Mucosa of descending colon (tissue), 3 donors: ENCODE measurements at places on chromosomes 2 and 18. TPM values are rescaled to one million over a fixed set of nuclear protein-coding genes. Genes with fewer than 3 reads are reported as not detected.

Gene CDK15
- 1.4 TPM for total RNA-seq

Gene SLC9A4
- total RNA-seq: not detected

Gene ACADL
- total RNA-seq: 0.19 TPM

Gene ITPRID2
- total RNA-seq: 381 TPM

Gene GALNT3
- 81.0 TPM for total RNA-seq

Gene EPB41L3
- 97.3 TPM for total RNA-seq

Gene TM4SF20
- total RNA-seq: 9.1 TPM

Gene TXNDC2
- not detected for total RNA-seq

Gene CD302
- total RNA-seq: 27.1 TPM

Gene DSG4
- total RNA-seq: not detected

GRCh38 chr2:226483745-226484619 lies 315.6 kb downstream of the IRS1 start:
- no peak for DNase-seq

- no peak for DNase-seq
These were observed 23.7 kb downstream of the TTLL4 start for GRCh38 chr2:218734190-218734975.

DNA sequence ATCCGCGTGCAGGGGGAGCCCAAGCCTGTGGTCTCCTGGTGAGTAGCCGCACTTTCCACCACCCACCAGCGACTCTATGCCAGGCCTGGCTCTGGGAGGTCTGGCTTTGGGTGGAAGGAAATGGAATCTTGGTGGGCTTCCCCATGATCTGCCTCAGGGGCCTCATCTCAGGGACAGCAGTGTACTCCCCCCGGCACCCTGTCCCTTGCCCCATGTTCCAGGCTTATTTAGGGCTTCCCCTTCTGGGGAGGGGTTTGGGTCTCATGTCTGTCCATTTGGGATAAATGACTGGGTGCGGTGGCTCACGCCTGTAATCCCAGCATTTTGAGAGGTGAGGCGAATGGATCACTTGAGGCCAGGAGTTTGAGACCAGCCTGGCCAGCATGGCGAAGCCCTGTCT lies 27.7 kb downstream of the SPEG start:
- no peak for DNase-seq

DNA sequence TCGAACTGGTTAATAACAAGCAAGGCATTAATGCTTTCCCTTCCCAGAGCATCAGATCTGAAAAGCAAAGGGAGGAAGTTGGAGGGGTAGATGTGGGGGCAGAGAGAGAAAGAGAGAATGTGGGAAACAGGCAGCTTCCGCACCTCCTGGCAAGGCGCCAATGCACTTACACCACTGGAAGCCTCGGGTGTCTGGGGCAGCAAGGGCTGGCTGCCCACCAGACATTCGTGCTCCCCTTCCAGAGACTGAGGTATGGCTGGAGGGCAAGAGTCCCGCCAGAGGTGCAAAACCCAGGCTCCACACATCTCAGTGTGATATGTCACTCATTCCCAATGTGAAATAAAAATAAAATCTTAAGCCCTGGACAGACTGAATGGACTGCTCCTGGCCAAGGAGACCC lies 46.4 kb downstream of the TEX51 start:
- DNase-seq: no peak

DNA sequence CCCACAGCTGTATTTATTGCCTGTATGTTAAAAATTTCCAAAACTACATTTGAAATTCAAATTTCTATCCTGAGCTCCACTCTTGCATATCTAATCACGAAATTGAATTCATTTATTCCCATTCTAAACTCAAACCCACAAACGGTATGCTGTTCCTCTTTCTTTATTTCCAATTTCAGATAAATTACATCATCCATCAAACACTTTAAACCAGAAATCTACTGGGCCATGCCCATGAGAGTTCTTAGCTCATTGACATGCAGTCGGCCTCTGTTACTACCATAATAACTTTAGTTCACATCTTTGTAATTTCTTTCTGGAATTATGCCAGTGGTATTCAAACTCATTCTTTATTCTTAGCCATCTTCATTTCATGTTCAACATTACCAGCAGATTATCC lies 100.3 kb downstream of the COL3A1 start:
- no peak for DNase-seq

DNA sequence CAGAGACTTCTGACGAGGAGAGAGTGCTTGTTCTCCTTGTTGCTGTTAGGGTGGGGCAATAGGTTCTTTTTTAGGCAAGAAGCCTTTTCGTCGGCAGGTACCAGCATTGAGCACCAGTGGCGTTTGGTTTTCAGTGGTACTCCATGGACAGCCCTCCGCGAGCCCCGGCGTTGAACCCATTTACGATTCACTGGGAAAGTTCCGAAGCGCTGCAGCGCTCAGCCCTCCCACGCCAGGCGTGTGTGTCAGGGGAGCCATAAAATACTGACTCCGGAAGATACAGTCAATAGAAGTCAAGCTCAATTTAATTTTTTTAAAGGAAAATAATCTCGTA lies 494 bp upstream of the ROCK1 start:
- no peak for DNase-seq

GRCh38 chr2:88170472-88170892 lies 336 bp downstream of the THNSL2 start:
- no peak for DNase-seq

GRCh38 chr2:54061272-54061671 lies 54.1 kb upstream of the ACYP2 start:
- DNase-seq: no peak

DNA sequence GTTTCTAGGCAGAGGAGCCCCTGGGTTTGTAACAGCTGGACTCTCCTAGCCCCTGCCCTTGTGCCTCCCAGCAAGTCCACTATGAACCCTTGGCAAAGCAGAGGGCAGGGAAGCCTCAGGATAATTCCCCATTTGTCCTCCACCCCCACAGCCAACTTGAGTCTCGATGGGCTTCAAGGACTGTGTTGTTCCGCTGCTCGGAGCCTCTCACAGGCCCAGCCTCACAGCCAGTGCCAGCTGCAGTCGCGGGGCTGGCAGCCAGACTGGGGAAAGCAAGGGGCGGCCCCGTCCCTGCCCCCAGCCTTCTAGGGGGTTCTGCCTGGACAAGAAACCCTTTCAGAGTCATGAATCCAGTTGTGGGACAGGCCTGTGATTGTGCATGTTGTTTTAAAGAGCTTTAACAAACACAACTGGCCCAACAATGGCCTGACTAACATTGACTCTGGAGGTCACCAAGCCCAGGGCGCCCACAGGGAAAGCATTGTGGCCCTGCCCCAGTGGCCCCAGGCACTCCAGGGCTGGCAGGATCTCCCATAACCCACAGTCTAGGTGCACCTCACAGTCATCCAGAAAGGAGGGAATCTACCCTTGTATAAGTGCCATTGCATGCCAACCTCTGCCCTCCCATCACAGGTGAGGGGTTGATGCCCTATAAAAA lies 71.8 kb upstream of the DAPL1 start:
- DNase-seq: no peak

DNA sequence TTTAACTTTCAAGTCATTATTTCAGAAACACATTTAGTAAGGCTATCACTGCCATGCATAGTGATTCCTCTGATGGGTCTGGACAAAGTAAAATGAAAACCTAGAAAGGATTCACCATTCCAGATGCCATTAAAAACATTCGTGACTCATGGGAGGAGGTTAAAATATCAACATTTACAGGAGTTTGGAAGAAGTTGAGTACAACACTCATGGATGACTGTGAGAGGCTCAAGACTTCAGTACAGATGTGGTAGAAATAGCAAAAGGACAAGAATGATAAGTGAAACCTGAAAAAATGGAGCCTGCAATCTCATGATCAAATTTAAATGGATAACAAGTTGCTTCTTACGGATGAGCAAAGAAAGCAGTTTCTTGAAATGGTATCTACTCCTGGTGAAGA lies 5.8 kb upstream of the TWSG1 start:
- no peak for DNase-seq

DNA sequence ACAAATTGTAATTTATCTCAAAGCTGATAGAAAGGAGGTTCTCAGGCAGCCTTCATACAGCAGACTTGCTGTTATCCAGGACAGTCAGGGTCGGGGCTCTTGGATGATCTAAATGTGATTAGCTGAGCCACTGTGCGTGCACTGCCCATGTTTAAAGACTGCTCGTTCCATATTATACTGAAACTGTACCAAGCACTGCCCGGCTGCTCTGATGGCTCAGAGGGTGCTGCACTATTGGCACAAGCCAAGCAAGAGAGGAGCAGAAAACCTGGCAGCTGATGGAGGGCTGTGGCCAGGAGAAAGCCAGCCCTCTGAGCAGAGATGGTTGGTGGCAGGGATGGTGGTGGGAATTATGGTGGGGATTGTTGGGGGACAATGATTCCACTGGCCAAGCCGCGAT lies 63.4 kb downstream of the COL6A3 start:
- DNase-seq: no peak

- no peak for DNase-seq
These were observed 3.5 kb downstream of the RNF144A start for GRCh38 chr2:6920743-6921064.

- DNase-seq: no peak
These were observed 186.0 kb upstream of the EPHA4 start for GRCh38 chr2:221758076-221758475.

GRCh38 chr2:232481322-232482140 lies 6.1 kb downstream of the ECEL1 start:
- DNase-seq: peak; percentile 37

GRCh38 chr2:112137516-112138158 lies 548 bp upstream of the FBLN7 start:
- peak; percentile 29 for DNase-seq

DNA sequence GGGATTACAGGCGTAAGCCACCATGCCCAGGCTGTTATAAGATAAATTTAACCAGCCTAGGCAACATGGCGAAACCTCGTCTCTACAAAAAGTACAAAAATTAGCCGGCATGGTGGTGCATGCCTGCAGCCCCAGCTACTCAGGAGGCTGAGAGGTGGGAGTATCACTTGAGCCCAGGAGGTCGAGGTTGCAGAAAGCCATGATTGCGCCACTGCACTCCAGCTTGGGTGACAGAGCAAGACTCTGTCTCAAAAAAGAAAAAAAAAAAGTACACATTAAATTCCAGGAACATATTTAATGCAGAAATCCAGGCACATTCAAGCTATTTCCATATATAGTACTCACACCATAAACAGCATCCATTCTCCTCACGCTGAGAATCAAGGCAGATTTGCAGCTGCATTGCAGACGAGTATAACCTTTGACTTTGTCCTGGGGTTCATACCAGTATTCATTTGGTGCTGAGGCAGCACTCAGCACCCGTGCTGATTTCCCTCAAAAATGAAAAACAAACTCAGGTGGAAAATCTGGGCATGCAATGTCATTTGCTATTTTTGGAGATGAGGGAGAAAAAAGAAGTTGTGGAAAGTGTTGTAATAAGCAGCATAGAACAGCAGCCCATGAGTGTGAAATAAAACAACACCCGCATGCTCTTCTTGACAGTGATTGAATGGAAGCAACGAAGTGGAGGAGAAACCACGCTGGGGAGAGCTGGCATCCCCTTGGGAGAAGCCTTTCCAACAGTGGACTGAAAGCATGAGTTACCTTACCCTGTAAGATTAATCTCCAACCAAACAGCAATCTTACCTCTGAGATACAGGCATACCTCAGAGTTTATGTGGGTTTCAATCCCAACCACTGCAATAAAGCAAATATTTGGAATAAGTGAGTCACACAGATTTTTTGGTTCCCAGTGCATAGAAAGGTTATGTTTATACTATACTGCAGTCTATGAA lies 46.8 kb upstream of the ANXA4 start:
- no peak for DNase-seq

GRCh38 chr18:58043491-58044369 lies at the start of gene NEDD4L:
NEDD4L (plus strand) TSS chr18:58044226; CDS start chr18:58044661, 435 bp downstream.
- DNase-seq: peak; percentile 89

GRCh38 chr18:65435534-65435933 lies 315.3 kb upstream of the CDH7 start:
- DNase-seq: no peak

GRCh38 chr2:59961746-59962145 lies 591.7 kb downstream of the BCL11A start:
- DNase-seq: no peak

GRCh38 chr2:222708274-222708710 lies 36.8 kb downstream of the MOGAT1 start:
- DNase-seq: peak; percentile 81

- DNase-seq: no peak
These were observed 25.5 kb downstream of the DPYSL5 start for GRCh38 chr2:26873286-26873983.

DNA sequence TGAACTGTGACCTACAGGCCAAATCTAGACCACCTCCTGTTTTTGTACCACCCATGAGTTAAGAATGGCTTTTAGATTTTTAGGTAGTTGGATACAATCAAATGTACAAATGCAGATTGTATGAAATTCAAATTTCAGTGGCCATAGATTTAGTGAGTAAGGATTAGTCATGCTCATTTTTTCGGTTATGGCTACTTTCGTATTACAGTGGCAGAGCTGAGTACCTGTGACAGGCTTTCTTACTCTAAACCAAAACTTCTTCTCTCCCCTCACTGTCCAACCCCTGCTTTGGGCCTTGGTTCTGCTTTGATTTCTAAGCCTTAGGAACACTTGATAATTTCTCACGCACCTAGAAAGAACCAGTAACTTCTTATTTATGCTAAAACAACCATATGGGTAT lies 82.1 kb downstream of the CDC42EP3 start:
- DNase-seq: no peak

GRCh38 chr18:31102025-31102684 lies at the start of gene DSC2:
DSC2 (minus strand) TSS chr18:31102421; CDS start chr18:31101971, 450 bp downstream.
- DNase-seq: peak; percentile 91
